ENCODE measurements at places on chromosomes 1 and 21.

DNA sequence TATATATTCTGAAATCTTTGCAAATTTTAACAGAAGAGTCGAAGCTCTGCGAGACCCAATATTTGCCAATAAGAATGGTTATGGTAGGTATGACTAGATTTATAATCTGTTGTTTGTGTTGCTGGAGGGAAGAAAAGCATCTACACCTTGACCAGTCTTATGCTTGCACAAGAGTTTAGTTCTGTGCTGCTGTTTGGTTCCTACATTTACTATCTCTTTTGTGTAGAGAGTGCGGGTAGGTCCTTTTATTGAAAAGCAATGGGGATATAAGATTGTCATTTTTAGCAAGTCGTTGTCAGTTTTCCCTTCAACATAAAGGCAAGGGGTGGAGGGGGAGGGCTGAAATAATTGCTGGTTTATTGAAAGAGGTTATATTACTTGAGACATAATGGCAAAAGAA is 396 bp downstream of the ELAVL4 start:
- DNase-seq, result no peak

DNA sequence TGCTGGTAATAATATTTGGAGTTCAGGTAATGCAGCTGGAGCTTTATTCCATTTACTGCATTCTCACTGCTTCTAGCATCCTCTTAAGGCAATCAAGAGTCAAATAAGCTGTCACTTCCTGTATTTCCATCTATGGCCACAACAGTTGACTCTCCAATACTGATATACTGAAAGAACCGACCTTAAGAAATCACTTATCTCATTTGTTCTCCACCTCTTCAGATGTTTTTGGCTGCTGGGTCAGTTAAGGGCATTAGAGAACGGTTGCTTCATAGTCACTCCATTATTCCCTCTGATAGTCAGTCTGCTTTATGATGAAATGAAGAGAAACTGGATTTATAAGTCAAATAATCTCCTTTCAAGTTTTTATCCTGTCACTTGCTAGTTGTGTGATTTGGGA is 14.2 kb upstream of the RGS4 start:
- DNase-seq, result peak; percentile 12

DNA sequence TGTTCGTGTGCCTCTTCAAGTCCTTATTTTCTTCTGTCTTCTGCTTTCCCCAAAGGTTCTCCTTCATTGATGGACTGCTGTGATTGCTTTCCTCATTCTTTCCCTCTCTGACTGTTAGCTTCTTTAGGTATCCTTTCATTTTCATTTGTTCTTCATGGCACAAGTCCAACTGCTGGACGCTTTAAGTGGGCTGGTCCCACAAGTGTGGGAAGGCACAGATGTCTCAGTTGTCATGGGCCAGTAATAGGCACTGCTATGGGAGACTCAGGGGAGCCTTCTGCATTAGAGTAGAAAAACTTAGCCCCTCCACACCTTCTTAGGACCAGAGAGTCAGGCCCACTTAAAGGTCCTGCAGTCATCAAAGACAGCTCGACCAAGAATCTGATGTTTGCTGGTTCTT is 122.3 kb upstream of the C1orf105 start:
- DNase-seq, result no peak

GRCh38 chr1:82388679-82389078 is 587.9 kb downstream of the ADGRL2 start:
- peak; percentile 79 for DNase-seq

- no peak for DNase-seq
These were observed 35.5 kb downstream of the RCAN1 start for GRCh38 chr21:34579411-34579810.

GRCh38 chr1:241048622-241049021 is 308.4 kb downstream of the RGS7 start:
- DNase-seq, result no peak

DNA sequence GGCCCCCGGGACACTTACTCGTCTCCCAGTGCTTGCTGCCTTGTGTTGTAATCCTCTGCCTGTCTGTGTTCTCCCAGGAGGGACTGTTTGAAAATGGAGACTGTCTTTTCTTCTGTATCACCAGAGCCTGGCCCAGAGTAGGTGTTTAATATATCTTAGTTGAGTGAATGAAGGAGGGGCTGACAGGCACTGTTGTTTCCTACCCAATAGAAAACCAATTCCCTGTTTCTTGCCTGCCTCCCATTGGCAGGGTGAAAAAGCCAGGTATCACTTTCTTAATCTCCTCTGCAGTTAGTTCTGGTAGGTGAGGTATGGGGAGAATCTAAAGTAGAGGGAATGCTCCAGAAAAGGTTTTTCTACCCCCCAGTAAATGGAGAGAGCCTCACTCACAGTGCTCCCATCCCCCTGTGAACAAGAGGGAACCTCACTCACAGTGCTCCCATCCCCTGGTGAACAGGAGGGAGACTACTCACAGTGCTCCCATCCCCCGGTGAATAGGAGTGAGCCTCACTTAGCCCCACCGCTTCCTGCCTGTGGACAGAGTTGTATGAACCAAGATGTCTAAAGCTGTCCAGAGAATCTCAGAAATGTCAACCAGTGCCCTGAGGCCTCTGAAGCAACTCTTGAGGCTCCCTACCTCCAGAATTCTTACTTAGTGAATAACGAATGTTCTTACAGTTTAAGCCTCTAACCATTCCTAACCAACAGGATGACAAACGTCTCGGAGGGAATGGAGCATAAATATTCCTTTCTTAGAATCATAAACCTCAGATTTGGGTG is at the start of gene GJA5:
Gene GJA5 (minus strand): TSS at position 122 of the 780 bp plus-strand sequence. CDS start 1,364 bp downstream, outside the sequence.
- DNase-seq, result no peak

DNA sequence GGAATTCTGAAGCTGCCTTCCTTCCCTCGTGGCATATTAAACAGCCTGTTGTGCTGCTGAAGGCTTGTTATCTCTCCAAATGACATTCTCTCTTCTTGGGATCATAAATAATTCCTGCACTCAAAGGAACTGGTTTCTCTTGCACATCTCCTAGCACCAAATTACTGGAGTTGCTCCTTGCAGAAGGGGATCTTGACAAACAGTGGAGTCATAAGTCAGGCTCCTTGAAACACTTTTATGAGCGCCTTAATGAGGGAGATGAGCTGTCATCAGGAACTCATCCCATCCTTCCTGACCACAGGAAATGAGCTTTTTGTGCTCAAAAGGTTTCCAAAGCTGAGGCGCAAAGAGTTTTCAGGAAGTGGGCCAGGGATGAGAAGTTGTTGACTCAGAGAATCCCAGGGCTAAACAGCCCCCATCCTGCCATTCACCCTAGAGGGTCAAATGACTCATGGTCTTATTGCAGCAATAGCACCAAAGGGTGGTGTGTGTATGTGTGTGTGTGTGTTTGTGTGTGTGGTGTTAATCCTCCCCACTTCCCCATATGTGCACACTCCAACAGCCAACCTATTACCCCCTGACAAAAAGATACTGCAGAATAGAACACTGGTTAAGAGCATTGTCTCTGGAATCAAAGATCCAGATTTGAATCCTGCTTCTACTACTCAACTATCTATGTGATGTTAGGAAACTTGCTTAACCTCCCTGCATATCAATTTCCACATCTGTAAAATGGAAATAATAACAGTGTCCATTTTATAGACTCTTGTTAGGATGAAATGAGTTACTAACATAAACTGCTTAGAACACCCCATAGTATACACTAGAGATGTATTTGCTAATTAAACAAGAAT is 2.8 kb upstream of the PHC2 start:
- DNase-seq, result no peak

- no peak for DNase-seq
These were observed 101.3 kb upstream of the ESRRG start for GRCh38 chr1:216824511-216824910.

- no peak for DNase-seq
These were observed 71.6 kb downstream of the SH3BGR start for GRCh38 chr21:39523399-39523798.

Data from DMS79 treated with DMSO at 0.1 percent for 48 hours (cell line).